T-helper 9 cell (primary cell): ENCODE measurements at places on chromosomes 11 and 22.
A peak's percentile ranks its signal among the peaks of the same experiment; 100 is the strongest.

- DNase-seq = no peak
These were observed 34.6 kb downstream of the A4GALT start for GRCh38 chr22:42685941-42686653.

DNA sequence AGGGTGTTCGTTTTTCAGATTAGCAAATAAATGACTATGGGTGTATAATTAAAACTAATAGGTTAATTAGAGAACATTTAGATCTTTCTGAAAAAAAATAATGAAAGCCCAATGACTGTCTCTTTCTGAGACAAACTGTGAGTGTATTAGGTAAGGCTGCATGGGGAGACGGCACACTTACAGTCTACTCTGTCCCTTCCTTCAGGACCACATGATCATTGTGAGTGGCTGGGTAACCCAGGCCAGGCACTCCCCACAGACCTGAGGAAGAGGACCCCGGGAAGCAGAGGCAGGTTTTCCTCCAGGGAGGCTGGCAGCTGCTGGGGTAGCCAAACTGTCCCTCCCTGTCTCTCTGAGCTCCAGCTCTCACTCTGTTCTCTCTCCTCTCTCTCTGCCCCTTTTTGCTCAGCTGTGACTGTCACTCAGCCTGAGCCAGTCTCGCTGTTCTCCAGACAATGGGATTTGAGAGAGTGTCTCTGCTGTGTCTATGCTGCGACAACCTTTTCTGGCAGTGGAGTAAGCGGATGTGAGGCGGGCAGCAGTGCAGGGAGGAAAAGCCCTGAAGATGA, 83.1 kb upstream of the NCAM1 start:
- no peak for DNase-seq

DNA sequence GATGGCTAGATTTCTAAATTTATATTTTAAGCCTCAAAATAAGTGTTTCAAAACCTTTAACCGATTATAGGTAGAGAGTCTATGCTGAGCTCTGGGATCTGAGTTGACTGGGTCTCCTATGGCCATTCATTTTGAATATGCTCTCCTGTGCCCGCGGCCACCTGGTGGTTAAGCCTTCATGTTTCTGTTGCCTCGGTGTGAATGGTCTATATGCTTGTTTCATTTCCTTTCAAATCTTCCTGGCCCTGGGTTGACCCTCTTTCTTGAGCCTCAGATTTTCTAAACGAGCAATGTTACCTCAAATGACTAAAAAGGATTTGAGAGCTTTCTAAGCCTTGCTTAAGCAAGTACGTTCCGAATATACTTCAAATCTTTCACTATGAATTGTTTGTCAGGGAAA, 789.4 kb upstream of the KIRREL3 start:
- no peak for DNase-seq

GRCh38 chr11:72724851-72725723, 27.1 kb downstream of the ARAP1 start:
- peak; percentile 70 for DNase-seq

- no peak for DNase-seq
These were observed 71.5 kb upstream of the VSTM5 start for GRCh38 chr11:93921695-93922468.

DNA sequence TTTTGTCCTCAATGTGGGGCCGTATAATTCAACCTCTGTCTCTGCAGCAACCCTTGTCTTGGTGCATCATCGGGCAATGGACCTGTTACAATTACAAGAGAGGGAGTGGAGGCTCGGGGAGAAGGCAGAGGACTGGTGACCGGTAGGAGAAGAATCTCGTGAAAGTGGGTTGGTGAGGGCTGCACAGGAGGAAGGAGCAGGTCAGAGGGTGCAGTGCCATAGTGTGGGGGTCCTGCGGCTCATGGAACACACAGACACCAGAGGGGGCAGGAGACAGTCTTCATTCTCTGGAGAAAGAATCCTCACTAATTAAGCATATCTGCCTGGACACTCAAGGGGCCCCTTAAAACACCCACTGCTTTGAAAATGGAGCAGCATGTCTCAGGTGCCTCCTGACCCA, 174.7 kb upstream of the B3GAT1 start:
- DNase-seq = no peak

- DNase-seq = no peak
These were observed 171.5 kb upstream of the SYT13 start for GRCh38 chr11:45457649-45458048.

DNA sequence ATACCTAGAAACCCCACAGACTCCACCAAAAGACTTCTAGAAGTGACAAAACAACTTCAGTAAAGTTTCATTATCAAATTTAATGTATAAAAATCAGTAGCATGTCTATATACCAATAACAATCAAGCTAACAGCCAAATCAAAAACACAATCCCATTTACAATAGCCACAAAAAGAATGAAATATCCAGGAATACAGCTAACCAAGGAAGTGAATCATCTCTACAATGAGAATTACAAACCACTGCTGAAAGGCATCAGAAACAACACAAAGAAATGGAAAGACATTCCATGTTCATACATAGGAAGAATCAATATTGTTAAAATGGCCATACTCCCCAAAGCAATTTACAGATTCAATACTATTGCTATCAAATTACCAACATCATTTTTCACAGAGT, 46.0 kb downstream of the PRCP start:
- no peak for DNase-seq

DNA sequence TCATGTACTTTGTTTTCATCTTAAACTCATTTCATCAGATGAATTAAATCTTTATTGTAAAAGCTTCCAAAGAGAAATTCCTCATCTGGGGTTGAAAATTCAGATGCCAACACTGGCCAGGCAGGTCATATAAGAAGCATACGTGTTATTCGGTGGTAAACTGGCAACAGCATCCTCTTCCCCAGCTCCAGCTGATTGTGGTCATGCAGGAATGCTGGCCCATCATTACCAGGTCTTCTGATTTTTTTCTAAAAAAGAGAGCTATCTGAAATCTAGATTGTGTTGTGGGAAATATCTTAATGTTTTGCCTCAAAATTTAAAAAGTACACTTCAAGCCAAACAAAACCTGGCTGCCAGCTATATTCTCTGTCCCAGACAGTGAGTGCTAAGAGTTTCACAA, 53.6 kb downstream of the ARFGAP2 start:
- DNase-seq = no peak

- peak; percentile 43 for DNase-seq
These were observed 88.3 kb upstream of the MTMR2 start for GRCh38 chr11:96012086-96012824.

- no peak for DNase-seq
These were observed 373.9 kb upstream of the C11orf87 start for GRCh38 chr11:109048098-109048497.

DNA sequence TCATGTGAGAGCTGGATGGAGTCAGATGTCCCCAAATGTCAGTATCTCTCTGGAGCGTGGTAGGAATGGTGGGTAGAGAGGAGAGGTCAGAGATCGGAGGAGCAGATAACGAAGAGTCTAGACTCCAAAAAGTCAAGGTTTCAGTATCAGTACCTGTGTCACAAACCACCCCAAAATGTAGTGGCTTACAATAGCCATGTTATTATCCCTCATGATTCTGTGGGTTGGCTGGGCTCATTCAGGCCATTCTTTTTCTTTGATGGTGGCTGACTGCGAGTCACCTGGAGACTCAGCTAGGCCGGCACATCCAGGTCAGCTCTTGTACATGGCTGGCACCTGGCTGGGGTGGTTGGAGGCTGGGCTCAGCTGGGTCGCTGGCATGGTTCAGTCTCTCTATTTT, 7.3 kb upstream of the SSTR3 start:
- no peak for DNase-seq

DNA sequence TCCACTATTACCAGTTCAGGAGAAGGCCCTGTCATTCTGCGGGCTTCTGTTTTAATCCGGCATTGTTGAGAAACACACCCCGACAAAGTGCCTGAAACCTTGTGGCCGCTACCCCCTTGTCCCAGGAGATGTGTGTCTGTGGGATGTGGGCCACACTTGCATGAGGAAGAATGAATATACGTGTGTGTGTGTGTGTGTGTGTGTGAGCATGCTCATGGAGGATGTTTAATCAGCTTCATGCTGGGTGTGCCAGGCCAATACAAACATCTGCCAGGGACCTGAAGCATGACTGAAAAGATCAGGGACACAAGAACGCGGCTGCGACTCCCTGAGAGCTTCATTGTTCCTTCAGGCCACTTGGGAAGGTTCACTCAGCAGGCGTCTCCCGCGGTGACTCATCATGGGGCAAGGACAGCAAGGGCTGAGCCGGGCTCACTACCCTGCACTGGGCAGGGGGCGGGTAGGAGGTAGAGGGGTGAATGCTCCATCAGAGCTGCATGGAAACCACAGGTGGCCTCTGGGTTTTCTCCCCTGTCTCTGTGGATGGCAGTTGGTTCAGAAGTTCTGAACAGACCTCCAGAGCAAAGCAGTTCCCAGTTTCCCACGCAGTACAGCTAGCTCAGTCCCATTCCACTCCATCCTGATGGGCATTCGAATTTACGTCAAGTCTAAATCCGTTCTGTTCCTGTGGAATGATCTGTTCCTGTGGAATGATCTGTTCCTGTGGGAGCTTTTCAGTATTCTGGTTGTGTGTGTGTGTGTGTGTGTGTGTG, 7.0 kb upstream of the MALAT1 start:
- no peak for DNase-seq
